ENCODE measurements at places on chromosomes 5 and 9.

DNA sequence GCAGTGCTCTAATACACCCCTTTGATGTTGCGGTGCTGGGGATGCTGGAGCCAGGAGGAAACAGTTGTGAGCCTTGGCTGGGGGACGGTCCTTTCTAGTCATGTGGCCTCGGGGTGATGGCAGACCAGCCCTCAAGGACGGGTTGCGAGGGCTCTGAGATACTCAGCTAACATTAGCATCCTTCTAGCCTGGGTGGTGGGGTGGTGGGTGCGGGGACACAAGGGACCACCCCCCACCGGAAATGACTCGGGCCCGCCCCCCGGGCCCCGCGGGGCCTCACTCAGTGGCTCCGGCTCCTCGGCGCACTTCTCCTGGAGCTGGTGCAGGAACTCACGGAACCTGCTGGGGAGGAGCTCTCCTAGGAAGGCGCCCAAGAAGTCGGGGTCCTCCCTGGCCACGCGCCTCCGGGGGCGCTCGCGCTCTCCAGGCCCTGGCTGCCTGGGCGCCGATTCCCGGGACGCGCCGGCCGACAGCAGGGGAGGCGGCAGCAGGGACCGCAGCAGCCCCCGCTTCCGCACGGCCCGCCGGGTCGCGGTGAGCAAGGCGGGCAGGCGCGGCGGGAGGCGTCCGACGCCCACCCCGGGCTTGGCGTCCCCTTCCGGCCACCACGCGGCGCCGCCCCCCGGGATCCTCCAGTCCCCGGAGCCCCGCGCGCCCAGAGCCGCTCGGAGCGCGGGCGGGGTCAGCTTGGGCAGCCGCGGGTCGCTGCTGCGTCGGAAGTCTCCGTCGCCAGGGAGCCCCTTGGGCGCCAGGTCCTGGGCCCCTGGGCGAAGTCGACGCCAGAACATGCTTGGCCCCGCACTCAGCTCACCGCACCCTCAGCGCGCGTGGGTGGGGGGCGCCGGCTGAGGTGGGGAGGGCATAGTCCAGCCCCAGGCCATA lies 873 bp downstream of the C9orf50 start:
- peak; percentile 41 for DNase-seq

DNA sequence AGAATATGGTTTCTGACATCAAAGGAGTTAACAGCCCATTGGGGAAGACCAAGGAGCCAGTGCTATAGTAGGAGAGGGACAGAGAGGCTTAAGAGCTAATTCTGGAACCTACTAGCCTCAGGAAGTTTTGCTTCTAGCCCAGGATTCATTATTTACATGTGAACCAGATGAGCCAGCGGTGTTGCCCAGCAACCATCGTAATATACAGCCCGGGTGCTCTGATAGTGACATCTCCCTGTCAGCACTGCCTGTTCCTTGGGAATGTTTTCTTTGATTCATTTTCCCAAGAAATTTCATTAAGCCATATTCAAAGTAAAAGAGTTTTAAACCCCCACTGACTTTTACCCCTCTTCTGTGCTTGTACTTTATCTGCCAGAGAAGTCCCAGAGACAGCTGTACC lies 217.4 kb upstream of the ADAMTSL1 start:
- no peak for DNase-seq

DNA sequence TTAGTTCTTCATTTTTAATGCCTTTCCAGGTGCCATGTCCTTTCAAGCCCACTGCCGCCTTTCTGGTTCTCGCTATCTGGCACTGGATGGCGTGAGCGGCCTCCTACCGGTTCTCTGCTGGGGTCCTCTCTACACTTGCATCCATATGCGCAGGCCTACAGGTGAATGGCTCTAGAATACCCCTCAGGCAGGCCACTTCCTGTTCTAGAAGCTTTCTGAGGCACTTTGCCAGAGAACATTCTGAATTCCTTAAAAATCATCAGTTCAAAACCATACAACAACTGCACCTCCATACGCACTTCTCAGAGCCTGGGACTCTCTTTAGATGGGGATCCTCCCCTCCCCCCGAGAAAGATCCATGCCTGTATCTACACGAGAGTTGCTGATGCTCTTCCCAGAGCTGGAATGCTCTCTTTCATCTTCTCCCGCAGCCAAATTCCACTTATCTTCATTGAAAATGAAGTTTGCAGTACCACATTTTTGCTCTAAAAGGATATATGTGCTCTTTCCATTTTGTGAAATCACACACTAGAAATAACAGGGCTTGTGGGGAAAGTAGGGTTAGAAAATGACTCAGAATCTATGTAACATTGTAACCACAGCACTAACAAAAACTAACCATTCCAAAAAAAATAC lies 1.4 kb upstream of the LHFPL2 start:
- peak; percentile 52 for DNase-seq

- DNase-seq: no peak
Observed at GRCh38 chr9:130662970-130663257, 1.5 kb upstream of the PRDM12 start.

DNA sequence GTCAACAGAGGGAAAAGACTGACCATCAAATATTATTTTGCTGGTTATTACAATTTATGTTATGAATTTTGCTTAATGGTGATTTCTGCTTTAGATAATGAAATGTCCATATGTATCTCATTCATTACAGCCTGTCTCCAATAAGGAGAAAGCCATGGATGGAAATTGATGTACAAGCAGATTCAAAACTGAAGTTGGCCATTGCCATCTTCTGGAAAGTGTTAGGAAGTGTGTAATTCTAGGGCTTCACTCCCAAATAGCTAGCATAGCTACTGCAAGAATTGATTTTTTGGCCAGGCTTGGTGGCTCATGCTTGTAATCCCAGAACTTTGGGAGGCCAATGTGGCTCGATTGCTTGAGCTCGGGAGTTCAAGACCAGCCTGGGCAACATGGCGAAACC lies 45.8 kb downstream of the DYNC2I2 start:
- no peak for DNase-seq

DNA sequence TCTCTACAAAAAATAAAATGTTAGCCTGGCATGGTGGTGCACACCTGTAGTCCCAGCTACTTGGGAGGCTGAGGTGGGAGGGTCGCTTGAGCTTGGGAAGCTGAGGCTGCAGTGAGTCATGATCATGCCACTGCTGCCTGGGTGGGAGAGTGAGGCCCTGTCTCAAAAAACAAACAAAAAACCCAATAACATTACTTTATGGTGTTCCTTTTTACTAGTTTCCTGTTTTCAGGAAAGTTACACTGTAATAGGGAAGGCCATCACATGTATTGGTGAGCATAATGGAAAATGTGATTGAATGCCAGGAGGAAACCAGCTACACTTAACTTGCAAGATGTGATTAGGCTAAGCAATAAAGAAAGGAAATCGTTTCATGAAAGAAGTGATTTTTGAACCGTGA lies 42.7 kb downstream of the SV2C start:
- DNase-seq: no peak

DNA sequence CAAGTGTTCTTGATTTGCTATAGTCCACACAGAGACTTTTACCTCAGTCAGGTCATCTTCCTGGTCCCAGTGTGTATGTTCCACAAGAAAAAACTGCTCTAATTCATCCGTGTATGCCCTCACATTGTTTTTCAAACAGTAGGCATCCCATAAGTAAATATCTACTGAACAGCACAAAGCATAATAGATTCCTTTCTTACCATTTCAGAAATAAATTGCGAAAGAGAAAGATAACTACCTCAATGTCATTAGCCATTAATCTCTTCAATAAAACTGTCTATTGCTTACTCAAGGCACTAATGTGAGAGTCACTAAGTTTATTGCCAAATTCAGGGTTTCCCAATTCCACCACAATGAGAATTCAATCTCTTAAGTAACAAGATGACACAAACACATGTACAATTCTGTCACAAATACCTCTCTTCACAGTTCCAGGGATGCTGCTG lies 9.6 kb downstream of the FBXW2 start:
- peak; percentile 50 for DNase-seq

- DNase-seq: no peak
Observed at GRCh38 chr5:77709993-77710685, 66.0 kb downstream of the TBCA start.

GRCh38 chr9:70413464-70413798 lies 1.0 kb downstream of the KLF9 start:
- no peak for DNase-seq

GRCh38 chr5:83401122-83401731 lies 70.3 kb upstream of the VCAN start:
- DNase-seq: peak; percentile 43

- peak; percentile 47 for DNase-seq
Observed at GRCh38 chr5:126998201-126998631, 32.1 kb downstream of the MARCHF3 start.

DNA sequence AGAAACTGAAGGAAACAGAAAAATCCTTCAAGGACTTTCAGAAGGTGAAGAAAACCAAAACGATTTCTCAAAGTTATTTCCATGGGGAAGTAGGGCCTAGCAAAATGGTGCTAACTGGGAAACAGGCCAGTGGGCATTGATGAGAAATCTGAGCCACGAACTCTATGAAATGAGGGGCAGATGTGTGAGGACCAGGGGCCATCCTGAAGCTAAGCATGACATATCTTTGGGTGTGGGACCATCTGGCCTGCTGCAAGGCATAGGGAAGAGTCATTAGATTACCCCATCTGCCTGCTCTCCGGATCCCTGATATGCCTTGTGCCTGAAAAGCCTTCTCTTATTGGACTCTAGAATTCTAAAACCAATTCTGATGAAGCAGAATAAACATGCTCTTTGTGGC lies 143.8 kb downstream of the PALM2AKAP2 start:
- DNase-seq: no peak

- no peak for DNase-seq
Observed at GRCh38 chr9:129146441-129146941, 31.6 kb downstream of the IER5L start.

DNA sequence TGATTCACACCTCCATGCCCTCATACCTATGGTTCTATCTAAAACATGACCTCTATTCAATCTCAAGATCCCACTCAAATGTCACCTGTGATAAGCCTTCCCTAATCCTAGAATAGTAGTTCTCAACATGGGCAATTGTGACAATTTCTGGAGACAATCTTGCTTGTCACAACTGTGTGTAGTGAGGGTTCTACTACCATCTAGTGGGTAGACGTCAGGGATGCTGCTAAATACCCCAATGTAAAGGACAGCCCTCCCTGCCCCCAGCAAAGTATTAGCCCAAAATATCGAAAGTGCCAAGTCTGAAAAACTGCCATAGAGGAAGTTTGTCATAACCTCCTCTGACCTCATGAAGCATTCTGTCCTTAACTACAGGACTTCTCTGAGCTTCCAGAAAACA lies 32.0 kb downstream of the TBCA start:
- no peak for DNase-seq

GRCh38 chr5:69498384-69498783 lies 5.8 kb downstream of the OCLN start:
- DNase-seq: peak; percentile 31

DNA sequence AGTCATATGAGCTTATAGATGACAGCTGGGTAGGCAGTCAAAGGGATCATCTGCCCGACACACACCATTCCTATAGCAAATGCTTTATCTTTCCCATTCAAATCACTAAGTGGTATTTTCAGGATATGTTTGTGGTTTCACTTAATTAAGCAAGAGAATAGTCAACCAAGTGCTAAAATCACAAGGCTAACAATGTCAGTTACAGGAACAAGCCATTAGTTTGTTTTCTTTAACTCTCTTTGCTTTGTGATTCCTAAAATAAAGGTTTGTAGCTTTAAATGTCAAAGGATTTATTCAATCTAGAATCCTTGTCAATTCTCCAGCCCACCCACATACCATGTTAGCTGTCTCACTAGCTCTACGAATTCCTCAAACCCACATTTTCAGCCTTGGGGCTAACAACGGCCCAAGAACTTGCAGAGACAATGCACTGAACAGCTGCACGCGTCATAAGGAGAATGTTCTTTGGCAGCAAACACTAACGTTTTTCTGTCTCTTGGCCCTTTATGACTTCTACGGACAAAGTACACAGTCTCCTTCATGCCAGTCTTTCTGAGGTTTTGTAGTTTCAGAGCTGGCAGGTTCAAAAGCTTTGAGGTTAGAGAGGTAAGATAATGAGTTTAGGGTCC lies 56.6 kb downstream of the ELAVL2 start:
- no peak for DNase-seq

DNA sequence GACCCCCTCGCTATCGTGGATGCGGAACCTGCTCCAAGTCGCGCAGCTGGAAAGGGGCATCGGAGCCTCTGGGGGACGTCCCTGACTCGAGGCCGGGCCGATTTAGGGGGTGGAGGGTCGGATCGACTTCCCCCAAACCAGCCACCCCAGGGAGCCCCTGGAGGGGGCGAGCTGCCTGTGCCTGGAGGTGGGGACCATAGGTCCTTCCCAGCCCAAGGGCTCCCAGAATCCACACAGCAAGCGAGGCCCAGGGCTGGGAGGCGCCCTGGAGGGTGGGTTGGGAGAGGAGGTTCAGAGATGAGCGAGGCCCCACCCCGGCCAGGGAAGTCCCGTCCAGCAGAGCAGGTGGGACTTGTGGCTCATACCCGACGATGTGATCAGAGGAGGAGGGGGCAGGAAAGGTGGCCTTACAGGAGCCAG lies 147.6 kb downstream of the GAPVD1 start:
- no peak for DNase-seq

DNA sequence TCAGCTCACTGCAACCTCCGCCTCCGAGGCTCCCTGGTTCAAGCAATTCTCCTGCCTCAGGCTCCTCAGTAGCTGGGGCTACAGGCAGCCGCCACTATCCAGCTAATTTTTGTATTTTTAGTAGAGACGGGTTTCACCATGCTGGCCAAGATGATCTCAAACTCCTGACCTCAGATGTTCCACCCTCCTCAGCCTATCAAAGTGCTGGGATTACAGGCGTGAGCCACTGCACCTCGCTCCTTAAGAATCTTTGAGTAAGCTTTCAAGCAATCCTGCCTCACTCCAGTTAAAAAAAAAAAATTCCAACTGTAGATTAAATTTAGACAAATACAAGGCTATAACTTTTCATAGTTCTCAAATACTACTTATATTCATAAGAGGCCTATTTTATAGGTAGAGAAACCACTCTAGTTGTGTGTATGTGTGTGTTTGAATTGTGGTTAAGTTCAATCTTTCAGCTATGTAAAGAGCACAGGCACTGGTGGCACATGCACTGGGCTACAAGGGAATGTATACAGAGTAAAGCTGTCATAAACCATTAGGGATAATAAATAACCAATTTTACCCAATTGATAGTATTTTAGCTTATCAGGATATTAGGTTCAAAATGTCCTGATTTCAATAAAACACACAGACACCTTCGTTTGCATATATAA lies 50.6 kb upstream of the RAPGEF6 start:
- DNase-seq: no peak

DNA sequence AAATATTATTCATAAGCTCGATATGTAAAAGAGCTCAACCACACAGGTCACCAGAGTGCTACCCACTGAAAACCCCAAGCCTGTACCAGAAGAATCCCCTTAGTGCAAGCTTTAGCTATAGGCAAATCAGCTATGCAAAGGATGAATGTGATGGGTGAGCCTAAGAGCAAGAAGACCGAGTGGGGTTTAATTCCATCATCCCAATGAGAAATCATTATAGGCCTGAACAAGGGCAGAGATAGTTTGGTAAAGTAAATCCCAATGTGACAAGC lies 21.8 kb downstream of the ELOVL7 start:
- DNase-seq: no peak

Data from HCEC 1CT (cell line).